Smooth muscle cell of bladder (primary cell): ENCODE measurements at places on chromosomes 1 and 21. TPM values are rescaled to one million over a fixed set of nuclear protein-coding genes. Genes with fewer than 3 reads are reported as not detected.

PLA2G2C gene
- total RNA-seq, result not detected in 2 replicates

ASPM gene
- 6.1 and 7.6 TPM in 2 replicates for total RNA-seq

KCNJ6 gene
- 0.14 TPM in 1 of 2 replicates, not detected in the other for total RNA-seq

APOBEC4 gene
- total RNA-seq, result not detected in 2 replicates

CR1L gene
- not detected in 2 replicates for total RNA-seq
